Tibial artery (tissue), 4 donors: ENCODE measurements at places on chromosomes 5 and 9.
A peak's percentile ranks its signal among the peaks of the same experiment; 100 is the strongest.

GRCh38 chr9:93467062-93467416, 13.7 kb upstream of the FAM120AOS start:
- H3K4me1 ChIP-seq: peaks cover 23% of the 10 kb centered on the region
- H3K27me3 ChIP-seq: no peaks in the 10 kb centered on the region
- no peak for DNase-seq
- H3K4me3 ChIP-seq: no peak overlapping the region

DNA sequence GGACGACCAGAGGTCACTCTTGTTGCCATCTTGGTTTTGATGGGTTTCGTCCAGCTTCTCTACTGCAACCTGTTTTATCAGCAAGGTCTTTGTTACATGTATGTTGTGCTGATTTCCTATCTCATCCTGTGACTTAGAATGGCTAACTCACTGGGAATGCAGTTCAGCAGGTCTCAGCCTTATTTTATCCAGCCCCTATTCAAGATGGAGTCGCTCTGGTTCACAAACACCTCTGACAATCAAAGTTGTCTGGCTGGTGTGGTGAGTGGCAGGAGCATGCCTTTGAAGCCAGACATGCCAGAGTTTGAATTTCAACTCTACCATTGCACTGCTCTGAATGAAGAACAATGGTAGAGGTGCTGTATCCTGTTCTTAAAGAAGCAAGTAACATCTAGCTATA, 253.8 kb downstream of the CHSY3 start:
- no peaks in the 10 kb centered on the region for H3K36me3 ChIP-seq
- no peak for DNase-seq
- peaks cover 7% of the 10 kb centered on the region for H3K4me1 ChIP-seq
- no peaks in the 10 kb centered on the region for H3K27me3 ChIP-seq
- H3K4me3 ChIP-seq: no peak overlapping the region
- no peak overlapping the region for H3K27ac ChIP-seq

DNA sequence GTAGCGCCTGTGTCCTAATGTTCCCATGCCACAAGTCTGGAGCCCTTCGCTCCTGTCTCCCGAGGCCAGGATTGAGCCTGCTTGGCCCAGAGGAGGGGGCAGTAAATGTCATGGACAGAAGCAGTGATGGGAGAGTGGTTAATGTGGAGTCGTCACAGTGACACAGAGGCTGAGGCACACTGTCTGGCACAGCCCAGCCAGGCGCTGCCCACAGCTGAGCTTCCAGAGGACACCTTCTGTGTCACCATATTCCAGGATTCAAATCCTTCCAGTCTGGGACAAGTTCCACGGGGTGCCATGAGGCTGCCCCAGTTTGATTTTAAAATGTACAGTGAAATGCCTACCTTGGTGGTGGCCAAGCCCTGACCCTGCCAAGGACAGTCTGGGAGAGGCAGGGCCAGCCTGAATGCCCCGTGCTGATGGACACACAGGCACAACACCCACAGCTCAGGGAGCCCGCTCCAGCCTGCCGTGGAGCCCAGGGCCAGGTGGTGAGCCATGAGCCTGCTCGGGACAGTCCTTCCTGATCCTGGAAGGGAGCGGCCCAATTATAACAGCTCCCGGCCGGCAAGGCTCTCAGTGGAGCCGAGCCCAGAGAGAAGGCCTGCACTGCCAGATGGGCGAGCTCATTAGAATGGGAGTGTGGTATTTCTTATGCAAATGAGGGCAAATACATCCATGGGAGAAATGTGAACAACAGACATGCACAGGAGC, 99.1 kb upstream of the RUFY1 start:
- no peak overlapping the region for H3K4me3 ChIP-seq
- H3K27me3 ChIP-seq: no peaks in the 10 kb centered on the region
- no peak overlapping the region for H3K27ac ChIP-seq
- H3K36me3 ChIP-seq: no peaks in the 10 kb centered on the region

GRCh38 chr9:101387871-101388506, 3.2 kb upstream of the BAAT start:
- H3K4me3 ChIP-seq: no peak overlapping the region
- DNase-seq: no peak
- peaks cover 26% of the 10 kb centered on the region for H3K36me3 ChIP-seq
- no peaks in the 10 kb centered on the region for H3K27me3 ChIP-seq

- no peaks in the 10 kb centered on the region for H3K4me1 ChIP-seq
- H3K27ac ChIP-seq: no peak overlapping the region
- DNase-seq: no peak
- H3K27me3 ChIP-seq: no peaks in the 10 kb centered on the region
- no peaks in the 10 kb centered on the region for H3K36me3 ChIP-seq
These were observed 11.0 kb downstream of the CCDC152 start for GRCh38 chr5:42767491-42768105.

- H3K27me3 ChIP-seq: no peaks in the 10 kb centered on the region
- no peaks in the 10 kb centered on the region for H3K36me3 ChIP-seq
- H3K4me1 ChIP-seq: no peaks in the 10 kb centered on the region
- DNase-seq: no peak
- no peak overlapping the region for H3K27ac ChIP-seq
These were observed 22.3 kb upstream of the NPM1 start for GRCh38 chr5:171365351-171365750.

- peaks cover 6% of the 10 kb centered on the region for H3K4me1 ChIP-seq
- H3K4me3 ChIP-seq: peak overlapping the region; percentile 40
- peaks cover 3% of the 10 kb centered on the region for H3K27me3 ChIP-seq
- no peaks in the 10 kb centered on the region for H3K36me3 ChIP-seq
- DNase-seq: no peak
These were observed 11.1 kb downstream of the ZNF608 start for GRCh38 chr5:124735169-124735858.

GRCh38 chr5:42641336-42642005, 115.1 kb upstream of the CCDC152 start:
- no peaks in the 10 kb centered on the region for H3K27me3 ChIP-seq
- no peak for DNase-seq
- H3K36me3 ChIP-seq: no peaks in the 10 kb centered on the region
- no peak overlapping the region for H3K4me3 ChIP-seq

DNA sequence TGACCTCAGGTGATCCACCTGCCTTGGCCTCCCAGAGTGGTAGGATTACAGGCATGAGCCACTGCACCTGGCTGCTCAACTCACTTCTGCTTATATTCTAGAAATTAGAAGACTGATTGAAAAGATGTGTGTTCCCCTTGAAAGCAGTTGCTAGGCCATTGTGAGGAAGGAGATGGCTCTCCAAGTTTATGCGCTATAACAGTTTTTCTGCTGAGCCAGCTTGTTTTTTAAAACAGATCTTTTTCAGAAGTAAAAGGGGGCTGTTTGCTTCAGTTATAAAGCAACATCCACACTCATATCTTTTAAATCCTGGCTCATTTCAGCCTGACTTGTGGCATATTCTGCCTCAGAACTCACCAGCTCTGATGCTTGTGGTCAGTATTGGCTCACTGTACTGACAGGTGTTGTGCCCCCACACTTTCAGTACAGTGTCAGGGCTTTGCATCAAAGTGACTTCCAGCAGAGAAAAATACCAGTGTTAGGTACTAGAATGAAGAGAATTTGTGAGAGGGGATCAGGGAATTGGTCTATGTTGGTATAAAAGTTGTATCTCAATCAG, 49.4 kb downstream of the NUP214 start:
- no peak overlapping the region for H3K4me3 ChIP-seq
- no peaks in the 10 kb centered on the region for H3K4me1 ChIP-seq
- H3K27me3 ChIP-seq: no peaks in the 10 kb centered on the region
- DNase-seq: no peak

GRCh38 chr5:68423154-68423811, 207.7 kb downstream of the PIK3R1 start:
- no peaks in the 10 kb centered on the region for H3K36me3 ChIP-seq
- peaks cover 22% of the 10 kb centered on the region for H3K4me1 ChIP-seq
- no peaks in the 10 kb centered on the region for H3K27me3 ChIP-seq
- no peak overlapping the region for H3K4me3 ChIP-seq
- no peak for DNase-seq

GRCh38 chr5:17492770-17493169, 5.3 kb upstream of the TAF11L2 start:
- H3K4me1 ChIP-seq: no peaks in the 10 kb centered on the region
- H3K27me3 ChIP-seq: no peaks in the 10 kb centered on the region
- H3K36me3 ChIP-seq: no peaks in the 10 kb centered on the region
- no peak overlapping the region for H3K4me3 ChIP-seq

DNA sequence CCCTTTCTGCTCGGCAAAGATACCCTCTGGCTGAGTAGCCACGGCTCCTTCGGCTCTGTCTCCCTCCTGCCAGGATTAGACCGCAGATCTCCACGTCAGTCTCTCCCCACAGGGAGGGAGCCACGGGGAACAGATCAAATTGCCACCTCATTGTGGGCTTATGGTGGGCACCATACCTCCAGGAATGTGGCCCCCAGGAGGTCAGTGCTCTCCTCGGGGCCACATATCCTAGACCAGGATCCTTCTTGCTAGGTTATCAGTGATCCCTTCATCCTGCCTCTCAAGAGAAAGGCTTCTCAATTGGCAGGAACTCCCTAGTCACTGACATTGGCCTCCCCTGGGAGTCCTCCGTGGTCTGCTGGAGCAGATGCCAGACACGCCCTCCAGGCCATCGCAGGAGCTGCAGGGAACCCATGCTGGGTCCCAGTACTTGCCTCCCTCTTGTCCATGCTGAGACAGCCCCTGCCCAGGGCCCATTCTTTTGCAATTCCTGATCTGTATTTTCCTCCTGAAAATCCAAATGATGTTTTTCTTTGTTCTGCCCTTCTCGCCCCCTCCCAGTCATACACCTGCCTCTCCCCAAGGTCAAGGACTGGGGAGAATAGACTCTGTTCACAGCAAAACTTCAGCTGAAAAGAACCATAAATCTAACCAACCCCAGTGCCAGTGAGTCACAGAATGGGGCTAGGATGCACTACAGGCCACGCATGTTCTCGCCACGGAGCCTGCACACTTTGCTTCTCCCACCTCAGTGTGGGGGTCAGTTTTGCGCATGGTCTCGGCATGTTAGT, 31.6 kb upstream of the ENHO start:
- H3K4me1 ChIP-seq: no peaks in the 10 kb centered on the region
- no peak overlapping the region for H3K27ac ChIP-seq
- H3K4me3 ChIP-seq: no peak overlapping the region
- H3K27me3 ChIP-seq: no peaks in the 10 kb centered on the region
- no peak for DNase-seq

GRCh38 chr5:16757989-16758501, 141.2 kb upstream of the RETREG1 start:
- no peak overlapping the region for H3K27ac ChIP-seq
- no peak overlapping the region for H3K4me3 ChIP-seq
- H3K27me3 ChIP-seq: no peaks in the 10 kb centered on the region
- H3K36me3 ChIP-seq: peaks cover 23% of the 10 kb centered on the region

DNA sequence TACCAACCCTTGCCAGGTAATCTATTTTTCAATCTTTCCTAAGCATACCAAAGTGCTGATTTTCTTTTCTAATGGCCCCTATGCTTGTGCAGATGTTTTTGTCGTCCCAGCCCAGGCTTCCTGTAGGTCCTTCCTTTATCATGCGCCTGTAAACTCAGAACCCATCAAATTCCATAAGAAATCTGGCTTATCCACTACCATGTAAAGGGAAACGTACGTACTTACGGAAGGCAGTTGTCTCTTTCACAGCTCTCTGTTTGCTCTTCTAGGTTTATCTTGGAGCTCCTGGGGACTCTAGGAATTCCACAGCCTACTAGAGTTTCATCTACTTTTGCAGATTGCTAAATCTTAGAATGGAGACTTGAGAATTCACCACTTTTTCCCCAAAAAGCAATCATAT, 9.0 kb downstream of the BRINP1 start:
- H3K27ac ChIP-seq: no peak overlapping the region
- no peak for DNase-seq
- H3K36me3 ChIP-seq: no peaks in the 10 kb centered on the region
- H3K4me1 ChIP-seq: no peaks in the 10 kb centered on the region
- no peaks in the 10 kb centered on the region for H3K27me3 ChIP-seq
- H3K4me3 ChIP-seq: no peak overlapping the region

DNA sequence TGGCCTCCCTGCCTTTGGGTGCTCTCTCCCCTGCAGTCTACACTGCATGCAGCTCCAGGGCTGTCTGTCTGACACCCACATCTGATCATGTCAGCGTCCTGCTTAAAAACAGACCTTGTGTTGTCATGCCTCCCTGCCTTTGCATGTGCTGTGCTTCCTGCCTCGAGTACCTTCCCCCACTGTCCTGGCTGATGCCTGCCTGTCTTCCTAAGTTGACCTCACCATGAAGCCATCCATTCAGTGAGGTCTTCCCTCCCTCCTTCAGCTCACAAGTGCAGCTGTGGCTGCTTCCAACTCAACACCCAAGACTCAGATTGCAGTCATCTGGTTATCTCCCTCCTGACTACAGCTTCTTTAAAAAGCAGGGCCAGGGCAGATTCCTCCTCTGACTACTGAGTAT, 5.5 kb downstream of the ANGPTL2 start:
- no peak for DNase-seq
- no peak overlapping the region for H3K27ac ChIP-seq
- H3K4me3 ChIP-seq: no peak overlapping the region

- H3K36me3 ChIP-seq: no peaks in the 10 kb centered on the region
- H3K27me3 ChIP-seq: no peaks in the 10 kb centered on the region
- DNase-seq: no peak
- no peak overlapping the region for H3K27ac ChIP-seq
These were observed 37.6 kb downstream of the EPB41L4A start for GRCh38 chr5:112381521-112381920.

DNA sequence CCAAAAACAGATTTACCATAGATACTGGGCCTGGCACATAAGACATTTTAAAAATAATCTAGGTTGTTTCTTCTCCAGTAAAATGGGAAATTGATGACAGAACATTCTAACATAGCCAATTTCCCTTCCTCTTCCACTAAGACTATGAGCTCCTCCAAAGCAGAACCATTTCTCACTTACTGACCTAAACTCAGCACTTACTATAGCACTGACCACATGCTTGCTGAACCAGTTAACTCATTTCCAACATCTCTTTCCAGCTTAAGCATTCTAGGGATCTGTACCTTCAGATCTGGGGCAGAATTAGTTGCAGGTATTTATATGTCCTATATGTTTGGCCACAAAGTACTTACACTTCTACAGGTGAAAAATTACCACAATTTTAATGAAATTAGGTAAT, 58.9 kb downstream of the TTC39B start:
- H3K27me3 ChIP-seq: no peaks in the 10 kb centered on the region
- H3K4me1 ChIP-seq: peaks cover 45% of the 10 kb centered on the region
- no peak overlapping the region for H3K4me3 ChIP-seq
- no peaks in the 10 kb centered on the region for H3K36me3 ChIP-seq
- H3K27ac ChIP-seq: peak overlapping the region; percentile 54

DNA sequence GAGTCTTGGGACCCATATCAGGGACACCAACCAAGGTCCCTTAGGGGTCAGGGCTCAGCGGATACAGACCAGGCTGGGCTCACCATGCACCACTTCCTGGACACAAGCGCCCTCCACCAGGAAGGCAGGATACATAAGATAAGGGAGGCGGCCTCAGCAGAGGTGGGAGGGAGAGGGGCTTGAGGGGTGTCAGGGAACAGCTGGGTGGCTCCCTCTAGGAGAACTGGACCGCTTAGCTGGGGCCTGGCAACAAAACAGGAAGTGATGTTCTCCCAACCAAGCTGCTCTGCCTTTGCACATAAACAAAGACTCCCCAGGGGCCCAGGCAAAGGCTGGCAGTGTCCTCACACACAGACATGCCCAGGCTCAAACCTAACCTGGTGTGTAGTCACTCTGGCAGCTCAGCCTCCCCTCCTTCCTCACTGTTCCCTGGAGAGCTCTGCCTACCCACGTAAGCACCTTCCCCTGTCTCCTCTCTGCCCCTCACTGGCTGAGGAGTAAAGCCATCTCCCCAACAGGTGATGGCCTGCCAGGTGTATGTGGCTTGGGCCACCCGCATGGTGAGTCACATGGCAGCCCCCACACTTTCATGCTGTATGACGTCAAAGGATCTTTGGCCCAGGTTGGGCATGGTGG, 5.8 kb upstream of the BICD2 start:
- DNase-seq: no peak
- H3K27me3 ChIP-seq: no peaks in the 10 kb centered on the region

- DNase-seq: no peak
- H3K36me3 ChIP-seq: peaks cover 82% of the 10 kb centered on the region
- H3K4me1 ChIP-seq: peaks cover 7% of the 10 kb centered on the region
These were observed 28.8 kb downstream of the TNIP1 start for GRCh38 chr5:151051931-151052608.
